ENCODE measurements at places on chromosomes 7 and 10. TPM values are rescaled to one million over a fixed set of nuclear protein-coding genes. Genes with fewer than 3 reads are reported as not detected.

Gene PAPOLB
- not detected for polyA plus RNA-seq

Gene ADCK2
- polyA plus RNA-seq, result 7.0 TPM

Gene CLCN1
- polyA plus RNA-seq, result 0.05 TPM

Gene WIPF3
- 1.1 TPM for polyA plus RNA-seq

Gene MAP3K8
- polyA plus RNA-seq, result 13.0 TPM

Gene CFAP46
- 1.6 TPM for polyA plus RNA-seq

Gene ITPRID1
- 0.02 TPM for polyA plus RNA-seq

Gene FAM25A
- polyA plus RNA-seq, result 1.0 TPM

Gene VSTM4
- 0.61 TPM for polyA plus RNA-seq

Gene AMZ1
- 0.05 TPM for polyA plus RNA-seq

Gene TSPAN13
- polyA plus RNA-seq, result 49.3 TPM

Gene THSD7A
- 0.30 TPM for polyA plus RNA-seq

Gene NPY
- 35.7 TPM for polyA plus RNA-seq

Gene C10orf62
- 0.12 TPM for polyA plus RNA-seq

Gene FBXL13
- polyA plus RNA-seq, result 0.47 TPM

Gene ZNF488
- polyA plus RNA-seq, result not detected

Gene INHBA
- 0.26 TPM for polyA plus RNA-seq

Gene MSMB
- 0.84 TPM for polyA plus RNA-seq

Gene XRCC2
- 0.19 TPM for polyA plus RNA-seq

Gene ZCWPW1
- 8.0 TPM for polyA plus RNA-seq

Gene DBNL
- 53.7 TPM for polyA plus RNA-seq

Gene AGR3
- polyA plus RNA-seq, result 19.2 TPM

Gene UCN3
- polyA plus RNA-seq, result 17.2 TPM

Gene CFTR
- 247 TPM for polyA plus RNA-seq

Gene AGAP9
- polyA plus RNA-seq, result 35.7 TPM

Gene GTF2IRD1
- 15.9 TPM for polyA plus RNA-seq

Gene SNX10
- polyA plus RNA-seq, result 5.0 TPM

Gene PAX4
- not detected for polyA plus RNA-seq

Gene UNC5B
- polyA plus RNA-seq, result 2.4 TPM

Gene WEE2
- 0.02 TPM for polyA plus RNA-seq

Gene PVRIG
- polyA plus RNA-seq, result 0.09 TPM

Gene CPN1
- not detected for polyA plus RNA-seq

Measured in pancreas (tissue), 10 donors.